PC-3 (cell line): ENCODE measurements at places on chromosomes 1 and 21.

- DNase-seq, result peak; percentile 95
These were observed 22.2 kb upstream of the KCNJ15 start for GRCh38 chr21:38234395-38235142.

DNA sequence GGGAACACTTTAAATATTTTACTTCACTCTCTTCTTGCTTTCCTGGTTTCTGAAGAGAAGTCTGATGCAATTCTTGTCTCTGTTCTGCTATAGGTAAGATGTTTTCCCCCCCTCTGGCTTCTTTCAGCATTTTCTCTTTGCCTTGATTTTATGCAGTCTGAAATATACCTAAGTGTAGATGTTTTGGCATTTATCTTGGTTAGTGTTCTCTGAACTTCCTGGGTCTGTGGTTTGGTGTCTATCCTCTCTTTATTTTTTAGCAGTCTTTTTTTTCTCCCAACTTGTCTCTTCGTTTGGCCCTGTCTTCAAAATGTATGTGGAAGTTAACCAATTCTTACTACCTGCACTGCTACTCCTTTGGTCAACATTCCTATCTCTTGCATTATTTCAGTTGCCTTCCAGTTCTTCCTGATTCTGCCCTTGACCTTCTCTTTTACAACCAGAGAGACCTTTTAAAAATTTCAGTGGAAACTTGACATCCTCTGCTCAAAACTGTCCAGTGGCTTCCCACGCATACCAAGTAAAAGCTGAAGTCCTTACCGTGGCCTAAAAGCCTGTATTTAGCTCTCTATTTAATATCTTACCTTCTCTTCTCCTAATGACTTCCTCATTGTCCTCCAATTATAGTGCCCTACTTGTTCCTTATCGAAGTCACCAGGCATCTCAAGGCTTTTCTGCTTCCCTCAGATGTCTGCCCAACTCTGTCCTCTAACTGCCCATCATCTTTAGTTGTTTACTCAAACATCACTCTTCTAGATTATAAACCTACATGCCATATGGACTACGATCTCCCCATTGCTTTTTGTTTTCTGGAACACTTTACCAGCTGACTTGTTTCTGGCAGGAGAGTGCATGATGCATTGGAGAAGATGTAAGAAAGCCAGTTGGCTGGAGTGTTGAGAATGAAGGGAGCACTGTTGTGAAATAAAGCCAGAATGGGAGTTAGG, 40.9 kb downstream of the RAP1A start:
- no peak for DNase-seq

DNA sequence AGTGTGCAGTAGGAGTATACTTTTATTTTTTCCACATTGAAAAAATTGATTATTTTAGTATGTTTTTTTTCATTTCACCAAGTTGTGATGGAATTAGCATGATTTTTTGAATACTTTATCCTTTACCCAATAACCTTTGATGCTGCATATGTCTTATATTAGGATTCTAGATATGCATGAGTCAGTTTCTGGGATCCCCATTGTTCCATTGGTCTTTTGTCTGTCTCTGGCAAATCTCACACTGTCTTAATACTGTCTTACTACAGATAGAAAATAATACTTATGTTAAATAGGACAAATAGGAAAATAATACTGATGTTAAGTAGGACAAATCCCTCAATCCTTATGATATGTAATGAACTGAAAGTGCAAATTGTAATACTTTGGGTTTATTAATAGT, 54.3 kb upstream of the ASB17 start:
- no peak for DNase-seq

- DNase-seq, result no peak
These were observed 47.1 kb upstream of the HMCN1 start for GRCh38 chr1:185686821-185687778.

DNA sequence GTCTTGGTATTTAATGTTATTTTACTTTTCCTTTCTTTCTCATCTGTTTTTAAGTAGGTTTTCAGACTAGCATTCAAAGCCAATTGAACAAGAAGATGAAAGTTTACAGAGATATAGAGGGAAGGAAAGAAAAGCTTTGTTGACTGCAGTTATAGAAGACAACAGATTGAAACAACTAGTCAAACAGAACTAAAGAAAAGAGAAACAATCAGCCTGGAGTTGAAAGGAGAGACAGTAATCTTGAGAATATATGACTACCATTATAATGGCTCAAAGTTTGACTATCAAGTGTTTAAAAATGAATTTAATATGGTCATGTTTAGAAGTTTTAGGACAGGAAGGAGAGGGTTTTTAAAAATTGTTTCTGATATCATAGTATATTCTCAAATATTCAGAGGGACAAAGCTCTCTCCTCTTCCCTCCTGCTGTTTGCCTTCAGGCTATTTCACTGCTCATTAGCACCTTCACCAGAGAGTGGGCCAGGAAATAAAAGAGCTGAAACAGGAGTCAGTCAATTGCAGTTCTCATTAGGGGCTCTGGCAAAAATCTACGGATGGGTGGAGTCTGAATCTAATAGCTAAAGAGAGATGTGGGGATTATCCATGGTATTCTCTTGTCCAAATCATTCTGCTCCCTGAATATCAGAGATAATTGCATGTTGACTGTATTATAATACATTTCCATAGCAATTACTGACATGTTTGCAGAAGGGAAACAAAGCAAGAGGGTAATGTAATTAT, 577.8 kb downstream of the BRINP3 start:
- no peak for DNase-seq

DNA sequence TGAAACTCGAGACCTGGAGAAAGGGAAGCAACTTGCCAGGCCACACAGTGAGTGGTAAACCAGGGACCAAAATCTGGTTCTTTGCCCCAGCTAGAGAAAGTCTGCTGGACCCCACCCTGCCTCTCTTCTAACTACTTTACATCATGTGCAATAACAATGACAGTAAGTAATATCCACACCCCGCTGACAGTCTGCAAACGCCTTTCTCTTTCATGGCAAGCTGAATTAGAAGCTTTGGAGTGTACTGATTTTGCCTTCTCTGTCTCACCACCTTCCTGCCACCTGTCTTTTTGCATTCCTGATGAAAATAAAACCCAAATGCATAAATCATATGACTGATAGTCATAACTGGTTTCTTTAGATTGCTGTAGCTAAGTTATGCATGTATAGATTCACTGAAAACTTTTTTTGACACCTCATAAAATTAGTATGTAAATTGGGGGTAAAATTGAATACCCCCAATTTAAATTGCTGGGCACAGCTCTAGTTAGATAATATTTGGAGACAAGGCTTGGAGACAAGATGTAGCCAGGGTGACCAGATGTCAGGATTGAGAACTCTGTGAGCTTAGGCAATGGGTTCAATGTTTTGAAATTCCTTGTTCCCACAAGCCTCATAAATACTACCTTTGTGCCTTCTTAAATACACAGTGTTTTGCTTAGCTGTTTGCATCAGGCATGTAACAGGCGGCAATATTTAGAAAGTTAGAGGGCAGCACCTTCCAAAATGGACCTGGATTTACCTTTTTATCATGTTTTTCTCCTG, 73.5 kb downstream of the ST6GALNAC5 start:
- no peak for DNase-seq

DNA sequence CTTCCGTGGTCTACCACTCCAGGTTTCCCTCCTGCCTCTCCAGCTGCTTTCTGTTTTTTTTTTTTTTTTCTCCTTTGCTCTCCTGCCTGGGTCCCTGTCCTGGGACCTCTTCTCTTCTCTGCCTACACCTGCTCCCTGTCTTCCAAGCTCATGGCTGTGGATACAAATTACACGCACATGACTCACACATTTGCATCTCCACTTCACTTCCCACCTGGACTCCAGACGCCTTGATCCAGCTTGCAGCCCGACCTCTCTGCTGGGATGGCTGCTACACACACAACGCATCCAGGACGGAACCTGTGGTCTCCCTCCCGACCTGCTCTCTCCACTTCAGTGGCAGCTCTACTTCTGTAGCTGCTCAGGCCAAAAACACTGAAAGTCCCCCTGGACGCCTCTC, 44.4 kb upstream of the B3GALT5 start:
- no peak for DNase-seq

- no peak for DNase-seq
These were observed 218.6 kb downstream of the SLC44A5 start for GRCh38 chr1:75392278-75392677.

DNA sequence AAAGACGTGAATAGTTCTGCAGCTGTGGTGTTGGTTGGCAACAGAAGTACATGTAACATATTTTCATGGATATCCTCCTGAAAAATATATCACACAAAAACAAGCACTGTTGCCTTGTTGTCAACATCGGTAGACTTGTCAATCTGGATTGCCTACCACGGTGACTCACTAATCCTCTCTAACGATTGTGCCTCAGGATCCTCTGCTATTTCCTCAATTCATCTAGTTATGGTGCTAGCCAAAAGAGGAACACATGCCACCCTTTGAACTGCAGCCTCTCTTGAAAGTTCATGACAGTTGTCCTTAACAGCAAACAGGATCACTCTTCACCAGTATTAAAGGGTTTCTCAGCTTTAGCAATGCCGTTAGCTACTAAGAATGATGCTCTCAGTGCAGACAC, 25.7 kb downstream of the RASAL2 start:
- DNase-seq, result peak; percentile 69

DNA sequence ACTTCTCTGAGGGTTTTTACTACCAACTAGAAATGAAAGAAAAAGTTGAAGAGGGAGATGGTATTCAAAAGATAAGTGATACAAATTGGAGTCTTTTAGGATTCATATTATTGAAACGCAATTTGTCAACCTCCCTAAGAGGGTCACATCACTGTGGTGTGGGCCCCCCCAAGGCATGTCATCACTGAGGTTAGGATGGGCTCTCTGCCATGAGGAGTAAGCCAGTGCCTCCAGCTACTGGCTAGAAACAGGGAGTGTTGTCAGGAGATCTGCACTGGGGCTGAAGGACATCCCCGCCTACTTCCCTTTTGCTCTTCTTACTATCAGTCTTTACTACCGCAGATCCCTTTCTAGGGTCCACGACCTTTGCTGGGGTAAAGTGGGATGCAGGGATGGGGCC, 25.9 kb downstream of the ITSN1 start:
- no peak for DNase-seq

DNA sequence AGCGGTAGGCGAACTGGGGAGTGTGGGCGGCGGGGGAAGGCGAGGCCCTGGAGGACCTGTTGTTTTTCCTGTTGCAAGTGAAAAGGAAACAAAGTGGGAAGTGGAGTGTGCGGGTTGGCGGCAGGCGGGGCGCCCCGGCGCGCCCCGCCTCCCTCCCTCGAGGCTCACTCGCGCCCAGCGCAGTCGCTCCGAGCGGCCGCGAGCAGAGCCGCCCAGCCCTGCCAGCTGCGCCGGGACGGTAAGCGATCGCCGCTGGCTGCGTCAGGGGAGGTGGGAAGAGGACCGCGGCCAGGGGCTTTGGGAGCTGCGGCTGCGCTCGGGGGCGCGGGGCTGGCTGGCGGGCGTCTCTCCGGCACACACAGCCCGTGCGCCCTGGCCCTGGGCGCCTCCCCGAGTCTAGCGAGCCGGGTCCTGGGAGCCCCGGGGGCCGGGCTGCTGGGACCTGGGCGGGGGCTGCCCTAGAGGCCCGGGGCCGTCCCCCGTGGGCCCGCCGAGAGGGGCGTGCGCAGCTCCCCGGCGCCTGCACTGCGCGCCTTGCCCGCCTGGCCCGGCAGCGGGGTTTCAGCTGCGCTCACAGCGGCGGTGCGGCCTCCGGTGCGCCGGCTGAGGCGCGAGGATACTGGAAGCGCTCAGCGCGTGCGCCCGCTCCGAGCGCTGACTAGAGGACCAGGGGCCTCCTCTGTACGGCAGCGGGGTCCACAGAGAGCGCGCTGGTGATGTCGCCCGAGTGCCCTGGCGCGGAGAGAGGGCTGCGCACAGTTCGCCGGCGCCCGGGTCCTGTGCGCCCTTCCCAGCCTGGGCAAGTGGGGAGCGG, at the start of gene PIK3CD:
Gene PIK3CD (plus strand): TSS at position 167 of the 814 bp plus-strand sequence. CDS start 58,725 bp downstream, outside the sequence.
- peak; percentile 12 for DNase-seq

DNA sequence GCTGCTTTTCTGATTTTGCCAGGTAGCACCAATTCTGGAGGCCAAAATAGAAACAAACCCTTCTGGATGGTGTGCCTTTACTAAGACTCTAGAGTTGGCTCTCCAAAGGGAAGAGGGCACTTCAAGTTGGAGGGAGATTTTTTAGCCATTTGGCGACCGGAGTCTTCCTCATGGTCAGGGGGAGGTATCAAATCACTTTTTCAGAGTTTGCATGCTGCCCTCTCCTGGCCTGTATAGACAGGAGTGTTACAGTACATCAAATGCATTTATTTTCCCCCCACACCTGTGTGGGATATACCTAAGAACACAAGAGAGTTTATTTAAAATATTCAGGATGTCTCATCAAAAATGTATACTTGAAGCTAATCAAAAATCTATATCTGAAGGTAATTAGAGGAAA, 3.2 kb downstream of the GREM2 start:
- peak; percentile 64 for DNase-seq
